H1 (cell line): ENCODE measurements at places on chromosomes 2 and 18. TPM values are rescaled to one million over a fixed set of nuclear protein-coding genes. Genes with fewer than 3 reads are reported as not detected.

Gene REG1B
- not detected in 2 replicates for total RNA-seq

Gene TEX44
- total RNA-seq: not detected in 2 replicates

DNA sequence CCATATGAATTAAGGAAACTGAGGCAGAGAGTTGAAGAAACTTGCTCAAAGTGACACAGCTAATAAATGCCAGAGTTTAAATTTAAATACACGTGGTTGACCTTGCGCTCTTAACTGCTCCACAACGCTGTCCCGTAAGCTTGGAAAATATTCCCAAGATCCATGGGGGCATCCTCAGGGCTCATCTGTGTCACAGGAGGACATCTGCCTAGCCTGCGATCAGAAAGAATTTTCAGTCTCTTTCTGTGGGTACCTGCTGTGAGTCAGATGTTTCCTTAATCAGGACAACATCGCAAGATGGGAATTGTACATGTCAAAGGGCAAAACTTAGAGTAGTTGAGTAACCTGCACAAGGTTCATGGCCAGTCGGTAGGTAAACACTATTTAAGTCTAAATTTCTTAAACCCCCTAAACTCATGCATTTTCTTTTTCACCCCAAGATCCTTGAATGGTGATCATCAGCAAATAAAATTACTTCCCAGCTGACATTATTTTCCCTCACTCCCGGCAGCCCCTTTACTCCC is 1.4 kb downstream of the CMPK2 start:
- no peak for DNase-seq

DNA sequence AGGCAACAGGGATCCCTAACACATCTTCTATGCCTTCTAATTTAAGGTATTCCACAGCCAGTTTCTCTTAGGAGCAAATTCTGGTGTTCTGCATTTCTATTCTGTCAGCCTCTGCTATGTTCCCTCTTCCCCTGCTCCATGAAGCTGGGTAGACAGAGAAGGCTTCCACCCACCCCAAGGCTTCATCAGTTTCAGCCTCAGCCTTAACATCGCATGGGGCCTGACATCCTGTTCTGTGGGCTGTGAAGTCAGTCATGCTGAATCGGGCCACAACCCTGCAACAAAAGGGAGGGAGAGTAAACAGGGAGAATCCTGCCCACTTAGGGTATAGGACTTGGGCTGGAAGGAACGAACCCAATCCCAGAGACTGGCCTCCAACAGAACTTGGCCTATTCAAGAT is 70.6 kb upstream of the PPM1B start:
- no peak for DNase-seq

DNA sequence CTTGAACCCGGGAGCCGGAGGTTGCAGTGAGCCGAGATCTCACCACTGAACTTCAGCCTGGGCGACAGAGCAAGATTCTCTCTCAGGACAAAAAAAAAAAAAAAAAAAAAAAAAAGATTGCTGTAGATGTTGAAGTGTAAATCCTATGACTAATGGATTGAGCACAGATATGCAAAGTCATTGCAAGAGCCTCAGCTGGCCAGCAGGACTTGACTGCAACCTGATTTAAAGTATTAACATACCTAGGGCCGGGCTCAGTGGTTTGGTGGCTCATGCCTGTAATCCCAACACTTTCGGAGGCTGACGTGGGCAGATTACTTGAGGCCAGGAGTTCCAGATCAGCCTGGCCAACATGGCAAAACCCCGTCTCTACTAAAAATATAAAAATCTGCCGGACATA is 103.4 kb upstream of the MSH2 start:
- DNase-seq: no peak

DNA sequence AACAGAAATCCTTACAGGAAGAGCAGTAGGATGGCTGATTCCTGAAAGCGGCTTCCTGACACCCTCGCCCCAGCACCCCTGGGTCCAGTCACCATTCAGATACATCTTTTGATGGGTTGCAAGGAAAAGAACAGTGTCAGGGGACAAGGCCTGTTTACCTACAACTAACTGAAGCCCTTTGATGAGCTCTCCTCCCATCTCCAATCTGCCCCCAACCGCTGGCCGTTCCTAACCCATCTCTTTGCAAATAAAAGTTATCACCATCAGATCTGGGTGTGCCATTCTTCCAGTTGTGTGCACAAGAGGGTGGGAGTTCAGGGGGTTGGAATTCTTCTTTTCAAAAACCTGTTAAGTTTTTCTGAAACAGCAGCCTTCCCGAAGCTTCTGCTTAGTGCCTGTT is 48.9 kb downstream of the ARL4C start:
- no peak for DNase-seq

GRCh38 chr2:71599038-71599437 is 145.7 kb downstream of the DYSF start:
- no peak for DNase-seq

- DNase-seq: no peak
These were observed 91.8 kb downstream of the PLEKHM3 start for GRCh38 chr2:207933396-207934065.

DNA sequence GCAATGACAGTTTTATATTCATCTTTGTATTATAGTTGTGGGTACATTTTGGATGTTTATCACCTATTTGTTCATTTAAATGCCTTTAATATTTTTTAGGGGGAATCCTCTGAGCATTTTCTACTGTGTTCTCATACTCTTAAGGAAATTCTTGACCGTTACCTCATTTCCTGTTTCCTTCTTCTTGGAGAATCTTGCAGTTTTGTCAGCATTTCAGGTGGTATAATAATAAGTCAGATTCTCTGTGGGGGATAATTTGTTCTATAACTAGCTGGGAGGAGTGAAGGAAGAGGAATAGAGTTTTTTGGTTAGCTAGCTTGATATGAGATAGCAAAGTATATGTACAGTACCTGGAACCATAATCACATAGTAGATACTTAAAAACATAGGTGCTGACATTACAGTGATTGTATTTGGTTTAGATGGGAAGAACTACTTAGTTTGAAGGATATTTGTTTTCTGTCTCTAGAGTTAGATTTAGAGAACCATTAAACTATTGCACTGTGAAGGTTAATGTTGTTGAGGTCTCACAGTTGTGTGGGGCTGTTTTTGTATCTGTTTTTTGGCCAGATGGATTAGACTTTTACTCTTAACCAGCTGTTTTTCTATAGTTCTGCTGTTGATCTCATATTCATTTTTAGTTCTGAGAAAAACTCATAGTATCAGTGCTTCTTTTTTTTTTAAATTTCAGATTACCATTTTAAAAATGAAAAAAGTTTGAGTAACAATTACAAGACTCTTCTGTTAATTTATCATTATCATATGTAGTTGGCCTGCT is 14.2 kb downstream of the MTX2 start:
- no peak for DNase-seq

GRCh38 chr2:88538362-88538917 is 85.9 kb upstream of the FOXI3 start:
- DNase-seq: no peak

DNA sequence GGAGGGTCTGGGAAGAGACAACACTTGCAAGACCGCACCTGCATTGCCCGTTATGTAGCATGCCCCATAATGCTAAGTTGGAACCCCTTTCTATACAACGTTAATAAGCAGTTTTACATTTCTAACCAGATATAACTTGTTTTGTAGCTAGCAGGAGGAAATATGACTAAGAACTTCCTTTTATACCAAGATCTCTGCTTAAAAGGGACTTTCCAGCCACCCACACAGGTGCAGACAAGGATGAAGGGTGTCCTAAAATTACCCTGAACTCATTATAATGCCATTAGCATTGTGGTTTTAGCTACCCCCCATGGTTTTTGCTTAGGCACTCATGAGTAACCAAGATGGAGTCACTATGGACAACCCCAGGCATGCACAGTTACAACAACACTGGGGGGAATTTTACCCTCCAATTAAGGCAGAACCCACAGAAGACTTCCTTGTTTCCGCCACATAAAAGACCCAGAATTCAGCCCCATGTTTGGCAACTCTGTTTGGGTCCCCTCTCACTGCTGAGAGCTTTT is 362.8 kb downstream of the CBLN2 start:
- no peak for DNase-seq

GRCh38 chr2:234953116-234954031 is 1.6 kb downstream of the SH3BP4 start:
- DNase-seq: no peak

DNA sequence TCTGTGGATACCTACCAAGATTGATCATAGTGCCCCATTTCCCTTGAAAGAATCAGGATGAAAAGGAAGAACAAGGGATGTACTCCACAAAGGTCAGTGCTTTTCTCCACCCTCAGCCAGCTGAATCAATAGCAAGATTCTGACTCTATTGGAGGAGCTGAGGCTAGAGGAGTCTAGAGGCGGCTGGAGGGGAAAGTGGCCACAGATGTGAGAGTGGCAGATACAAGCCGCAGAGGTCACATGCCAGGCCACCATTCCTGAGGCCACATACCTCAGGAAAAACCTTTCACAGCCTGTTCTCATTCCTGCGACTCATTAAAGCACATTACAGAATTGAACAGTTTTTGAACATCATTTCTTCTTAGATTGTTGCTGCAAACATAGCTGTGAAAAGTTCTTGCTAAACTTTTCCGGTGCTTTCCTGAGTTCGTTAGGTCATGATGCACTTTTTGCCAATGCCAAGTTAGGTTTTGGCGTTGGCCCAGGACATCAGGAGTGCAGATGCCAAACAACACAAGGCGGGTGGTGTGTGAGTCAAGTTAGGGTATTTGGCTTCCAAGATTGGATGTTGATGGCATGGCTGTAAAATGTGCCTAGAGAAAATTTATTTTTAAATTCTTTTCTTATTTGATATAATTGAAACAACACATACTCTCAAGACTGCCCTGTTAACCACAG is 160.7 kb upstream of the SP5 start:
- DNase-seq: no peak

DNA sequence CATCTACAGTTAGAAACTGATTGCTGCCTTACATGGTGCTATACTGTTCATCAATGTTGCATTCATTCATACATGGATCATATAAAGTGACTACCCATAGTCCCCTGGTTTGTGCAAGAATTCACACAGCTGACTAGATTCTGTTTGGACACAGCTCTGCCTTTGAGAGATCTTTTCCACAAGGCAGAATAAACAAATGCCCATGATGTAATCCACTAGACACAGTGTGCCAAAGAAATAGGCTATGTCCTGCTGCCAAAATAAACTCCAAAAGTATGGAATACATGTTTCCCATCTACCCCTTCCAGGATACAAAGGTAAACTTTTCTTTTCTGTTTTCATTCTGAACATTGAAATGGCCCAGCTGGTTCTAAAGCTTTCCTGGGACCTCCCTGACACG is 269.4 kb upstream of the CHAC2 start:
- DNase-seq: no peak

DNA sequence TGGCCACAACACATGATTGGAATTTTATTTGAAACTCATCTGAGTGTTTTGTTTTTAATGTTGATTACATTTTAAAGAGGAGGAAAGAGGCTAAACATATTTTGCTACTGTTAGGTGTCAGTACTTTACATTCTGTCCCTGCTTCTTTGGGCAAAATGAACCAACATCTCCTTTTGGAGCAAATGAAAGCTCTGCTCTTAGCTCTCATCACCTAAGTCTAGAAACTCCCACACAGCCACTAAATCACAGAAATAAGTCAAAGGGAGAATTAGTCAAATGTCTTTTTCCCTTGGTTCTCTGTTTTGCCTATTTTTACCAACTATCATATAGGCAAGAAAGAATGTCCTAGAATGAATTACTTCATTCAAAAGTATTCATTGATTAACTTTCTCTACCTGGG is 666.8 kb downstream of the RNF144A start:
- DNase-seq: no peak

- DNase-seq: no peak
These were observed 137.1 kb upstream of the CCDC150 start for GRCh38 chr2:196502386-196502785.

GRCh38 chr18:10453261-10453805 is 1.1 kb upstream of the APCDD1 start:
- DNase-seq: no peak
